Activated naive CD4-positive, alpha-beta T cell treated with anti-CD3 and anti-CD28 coated beads, Interleukin-2, amount 10 ng/mL, durations not matched to agents 7 days and 5 days (primary cell): ENCODE measurements at places on chromosomes 11 and 22.

DNA sequence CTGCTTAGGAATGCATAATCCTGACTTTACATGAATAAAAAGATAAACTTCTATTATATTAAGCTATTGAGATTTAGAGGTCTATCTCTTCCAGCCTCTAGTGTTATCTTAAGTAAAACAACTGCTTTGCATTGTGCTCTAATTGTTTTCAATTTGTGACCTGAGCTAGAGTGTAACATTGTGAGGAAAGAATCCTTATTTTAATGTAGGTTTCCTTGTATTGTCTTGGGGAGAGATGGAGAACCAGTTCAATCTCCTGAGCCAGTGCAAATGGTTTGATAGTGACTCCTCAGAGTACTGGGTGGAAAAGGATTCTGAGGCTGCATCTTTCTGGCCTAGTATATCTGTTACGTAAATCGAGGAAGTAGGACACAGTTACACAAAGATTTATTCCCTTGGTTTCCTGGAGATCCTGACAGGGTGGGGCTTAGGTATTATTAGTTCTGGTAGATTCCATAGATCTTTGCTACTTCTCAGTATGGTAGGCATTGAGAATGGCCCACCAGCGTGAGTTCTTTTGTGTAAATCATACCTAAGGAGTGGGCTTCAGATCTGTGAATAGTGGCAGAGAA is 683.5 kb upstream of the CCDC179 start:
- DNase-seq: no peak

GRCh38 chr11:69501891-69502860 is 20.7 kb downstream of the LINC01488 start:
- no peak for DNase-seq

DNA sequence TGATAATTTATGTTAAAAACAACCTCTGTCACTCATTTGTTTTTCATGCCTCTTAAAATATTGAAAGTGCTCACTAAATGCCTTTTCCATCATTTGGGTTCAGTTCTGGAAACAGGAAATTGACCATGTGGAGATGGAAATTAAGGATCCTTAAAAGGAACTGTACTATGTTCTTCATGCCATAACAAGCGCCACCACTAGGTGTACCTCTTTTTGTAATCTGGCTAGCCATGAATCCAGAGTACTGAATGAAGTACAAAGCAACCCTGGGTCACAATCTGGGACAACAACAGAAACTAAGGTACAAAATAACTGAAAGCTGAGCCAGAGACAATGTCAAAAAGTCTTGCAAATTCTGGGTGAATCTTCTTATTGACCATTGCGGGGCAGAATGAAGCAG is 559.1 kb downstream of the FAM181B start:
- no peak for DNase-seq

DNA sequence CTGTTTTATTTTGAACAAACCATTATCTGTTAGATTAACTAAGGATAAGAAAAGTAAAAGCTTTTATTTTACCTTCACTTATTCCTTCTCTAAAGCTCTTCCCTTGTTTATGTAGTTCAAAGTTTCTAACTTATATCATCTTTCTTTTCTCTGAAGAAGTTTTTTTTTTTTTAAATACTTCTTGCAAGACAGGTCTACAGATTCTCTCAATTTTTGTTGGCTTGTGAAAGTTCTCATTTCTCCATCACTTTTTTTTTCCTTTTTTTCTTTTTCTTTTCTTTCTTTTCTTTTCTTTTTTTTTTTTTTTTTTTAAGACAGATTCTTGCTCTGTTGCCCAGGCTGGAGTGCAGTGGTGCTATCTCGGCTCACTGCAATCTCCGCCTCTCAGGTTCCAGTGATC is 4.7 kb upstream of the TREH start:
- no peak for DNase-seq

GRCh38 chr22:37546437-37547250 is 13.6 kb upstream of the CDC42EP1 start:
- DNase-seq: no peak

DNA sequence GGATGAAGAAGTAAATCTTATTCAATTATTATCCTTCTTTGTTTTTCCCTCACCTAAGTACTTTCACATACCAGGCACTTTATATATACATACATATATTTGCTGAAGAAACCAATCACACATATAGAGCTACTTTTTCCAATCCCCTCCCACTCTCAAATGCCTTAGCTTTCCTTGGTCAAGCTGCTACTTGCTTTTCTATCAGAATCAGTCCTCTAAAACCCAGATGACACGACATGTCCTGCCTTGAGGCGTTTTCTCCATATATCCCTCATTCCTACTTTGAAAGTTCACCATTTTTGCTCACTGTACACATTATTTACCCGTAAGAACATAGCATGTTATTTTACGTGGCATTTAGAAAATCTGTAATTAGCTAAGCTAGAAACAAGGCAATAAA is 5.4 kb downstream of the RAB38 start:
- DNase-seq: no peak
